Posterior cingulate gyrus (tissue), 11 donors: ENCODE measurements at places on chromosomes 3 and 15.

- no peak for DNase-seq
Measured at GRCh38 chr3:195263925-195264600, 6.9 kb downstream of the XXYLT1 start.

- DNase-seq = no peak
Measured at GRCh38 chr3:116423945-116424344, 21.3 kb downstream of the LSAMP start.

- no peak for DNase-seq
Measured at GRCh38 chr15:62828364-62828763, 214.2 kb upstream of the TPM1 start.

DNA sequence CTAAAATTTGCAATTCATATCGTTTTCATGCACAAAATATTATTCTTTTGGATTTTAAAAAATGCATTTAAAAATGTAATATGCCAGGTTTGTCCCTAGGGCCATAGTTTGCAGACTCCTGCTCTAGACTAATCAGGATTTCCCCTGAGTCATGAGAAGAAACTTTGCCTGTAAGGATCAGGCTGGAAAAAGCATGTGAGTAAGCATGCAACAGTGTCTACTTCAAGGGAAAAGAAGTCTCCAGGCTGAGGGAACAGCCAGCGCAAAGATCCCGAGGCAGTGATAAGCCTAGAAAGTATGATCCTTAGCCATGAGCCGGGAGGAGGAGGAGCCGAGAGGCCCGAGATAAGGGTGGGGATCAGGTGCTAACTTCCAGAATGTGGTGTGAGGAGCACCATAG, 382.8 kb upstream of the CFAP20DC start:
- DNase-seq = no peak

DNA sequence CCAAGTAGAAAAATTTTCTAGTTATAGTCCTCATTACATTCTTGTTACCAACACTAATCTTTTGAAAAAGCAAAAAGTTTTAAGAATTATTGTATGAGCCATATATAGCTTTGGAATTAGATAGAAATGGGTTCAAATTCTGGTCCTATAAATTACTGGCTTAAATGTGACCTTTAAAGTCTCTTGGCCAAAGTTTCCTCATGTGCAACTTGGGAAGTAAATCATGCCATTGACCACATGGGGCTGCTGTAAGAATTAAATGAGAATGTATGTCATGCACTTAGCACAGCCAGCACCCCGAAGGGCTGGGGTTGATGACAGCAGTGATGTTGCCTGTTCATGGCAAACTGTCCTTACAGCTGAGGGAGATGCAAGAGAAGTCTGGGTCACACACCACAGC, 108.3 kb downstream of the TOP2B start:
- DNase-seq = no peak

DNA sequence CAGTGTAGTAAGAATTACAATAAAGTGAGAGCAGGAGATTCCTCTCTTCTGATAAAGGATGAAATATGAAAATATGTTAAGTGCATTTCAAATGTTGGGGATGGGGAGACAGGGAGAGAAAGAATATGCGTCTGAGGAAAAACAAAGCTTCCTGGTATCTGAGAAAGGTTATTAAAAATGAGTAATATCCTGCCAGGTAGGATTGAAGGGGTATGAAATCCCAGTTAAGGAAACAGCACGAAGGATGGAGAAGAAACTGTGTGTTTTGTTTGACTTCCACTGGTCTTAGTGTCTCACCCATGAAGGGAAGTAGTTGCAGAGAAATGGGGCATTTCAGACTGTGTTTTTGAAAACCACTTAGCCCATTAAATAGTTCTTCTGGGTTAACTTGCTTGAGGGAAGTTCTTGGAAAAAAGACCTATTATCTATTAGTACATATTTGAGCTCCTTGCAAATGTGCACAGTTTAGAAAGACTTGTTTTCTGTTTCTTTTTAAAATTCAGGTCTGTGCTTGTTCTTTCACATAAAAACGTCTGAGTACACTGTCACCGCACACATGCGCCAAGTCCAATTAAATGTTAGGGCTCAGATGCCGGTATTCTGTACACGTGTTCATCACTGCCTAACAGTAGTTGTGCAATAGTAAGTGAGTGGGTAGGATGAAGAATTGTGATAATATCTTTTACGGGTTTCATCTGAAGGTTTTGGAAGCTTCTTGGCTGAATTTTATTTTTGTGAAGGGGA, 196.1 kb upstream of the P2RY1 start:
- DNase-seq = peak; percentile 57

- DNase-seq = no peak
Measured at GRCh38 chr3:13835246-13835645, 44.6 kb downstream of the WNT7A start.

DNA sequence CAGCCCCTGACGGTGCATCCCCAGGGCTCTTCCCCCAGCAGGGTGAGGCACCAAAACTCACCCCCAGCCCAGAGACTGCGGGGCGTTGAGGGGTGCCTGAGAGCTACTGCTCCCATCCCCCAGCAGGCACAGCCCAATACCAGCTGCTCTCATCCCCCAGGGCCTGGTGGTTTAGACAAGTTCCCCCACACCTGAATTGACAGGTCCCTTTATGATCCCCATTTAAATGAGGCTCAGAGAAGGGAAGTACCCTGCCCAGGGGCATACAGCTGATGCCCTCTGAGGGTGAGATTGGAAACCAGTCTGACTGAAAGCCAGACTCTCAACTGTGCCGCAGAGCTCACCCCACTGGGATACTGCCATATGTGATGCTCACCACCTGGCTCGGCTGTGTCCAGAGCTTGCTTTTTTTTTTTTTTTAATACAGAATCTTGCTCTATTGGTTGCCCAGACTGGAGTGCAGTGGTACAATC, 20.1 kb downstream of the DUSP7 start:
- no peak for DNase-seq

DNA sequence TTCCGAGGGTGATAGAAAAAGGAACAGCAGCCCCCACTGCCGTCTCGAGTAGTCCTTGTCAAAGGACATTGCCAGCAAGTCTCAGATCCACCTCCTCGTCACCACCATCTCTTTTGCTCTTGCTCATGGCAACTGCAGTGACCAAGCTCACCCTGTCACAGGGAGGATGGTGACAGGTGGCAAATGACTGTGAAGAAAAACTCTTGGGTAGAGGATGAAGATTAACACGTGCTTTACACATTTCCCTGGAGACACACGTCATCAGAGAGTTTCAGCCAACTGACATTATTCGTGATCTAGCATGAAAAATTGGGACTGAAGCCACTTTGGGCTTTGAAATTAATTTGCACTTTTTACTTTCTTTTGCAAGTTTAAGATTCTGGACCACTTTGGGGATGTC, 174.3 kb downstream of the EBLN2 start:
- no peak for DNase-seq
